Heart left ventricle (tissue), 16 donors: ENCODE measurements at places on chromosomes 3 and 15.

DNA sequence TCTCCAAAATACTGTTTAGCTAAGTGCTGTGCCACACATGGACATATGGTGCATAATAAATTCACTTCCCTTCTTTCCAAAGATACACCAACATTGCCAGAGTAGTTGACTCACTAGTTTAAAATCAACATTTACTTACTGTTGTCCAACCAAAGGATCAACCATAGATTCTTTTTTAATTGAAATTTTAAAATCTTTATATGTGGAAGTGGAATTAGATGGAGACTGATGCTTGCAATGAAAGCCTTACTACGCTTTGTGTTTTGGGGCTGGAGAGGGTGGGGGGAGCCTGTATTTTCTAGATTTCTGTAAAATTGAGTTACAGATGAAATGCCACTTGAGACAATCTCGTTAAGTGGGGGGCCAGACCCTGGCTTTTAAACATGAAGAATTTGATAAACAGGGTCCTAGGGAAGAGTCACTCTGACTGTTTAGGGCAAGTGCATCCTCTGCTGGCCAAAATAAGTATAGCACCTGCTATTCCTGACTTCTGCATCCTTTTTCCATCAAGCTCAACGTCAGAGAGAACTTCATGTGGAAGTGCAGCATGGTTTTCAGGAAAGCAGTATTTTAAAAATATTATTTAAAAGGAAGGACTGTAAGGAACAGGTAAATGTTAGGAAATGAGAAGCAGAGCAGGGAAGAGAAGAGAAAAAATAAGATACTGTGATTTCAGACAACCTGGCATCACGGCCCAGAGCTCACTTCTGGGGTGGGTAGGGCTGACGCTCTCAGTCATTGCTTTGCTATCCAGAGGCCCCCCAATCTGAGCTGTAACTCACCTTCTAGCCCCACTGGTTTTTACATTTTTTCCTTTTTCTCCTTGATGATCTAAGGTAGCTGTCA, 76.7 kb downstream of the BOC start:
- DNase-seq = no peak

- no peak for DNase-seq
These were observed 23.1 kb downstream of the SQOR start for GRCh38 chr15:45657764-45658545.

GRCh38 chr3:194268654-194269512, 82.2 kb downstream of the CPN2 start:
- DNase-seq = peak; percentile 28

DNA sequence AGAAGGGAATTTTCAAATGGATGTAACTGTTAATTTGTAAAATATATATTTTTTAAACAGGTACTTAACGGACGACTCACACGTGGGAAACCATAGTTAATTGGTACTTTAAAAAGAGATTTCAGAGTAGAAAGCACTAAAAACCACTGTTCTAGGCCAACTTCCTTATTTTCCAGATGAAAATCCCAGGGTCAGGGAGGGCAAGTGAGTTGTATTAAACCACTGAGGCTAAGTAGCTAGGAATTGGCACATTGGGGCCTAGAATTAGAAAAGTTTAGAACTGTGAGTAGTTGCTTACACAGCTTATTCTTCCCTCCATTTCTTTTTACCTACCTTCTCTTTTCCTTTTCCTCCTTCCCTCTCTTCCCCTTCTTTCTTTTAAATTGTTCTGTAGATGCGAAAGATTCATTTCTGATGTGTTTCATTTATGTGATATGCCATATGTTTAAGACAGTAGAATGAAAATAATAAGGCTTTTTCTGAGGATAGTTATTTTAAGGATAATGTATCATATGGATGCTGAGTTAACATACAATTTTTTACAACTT, 4.1 kb upstream of the UTS2B start:
- no peak for DNase-seq

- no peak for DNase-seq
These were observed 217.0 kb upstream of the ICE2 start for GRCh38 chr15:60695713-60696522.

GRCh38 chr3:65729555-65729954, 309.2 kb downstream of the MAGI1 start:
- DNase-seq = peak; percentile 26

DNA sequence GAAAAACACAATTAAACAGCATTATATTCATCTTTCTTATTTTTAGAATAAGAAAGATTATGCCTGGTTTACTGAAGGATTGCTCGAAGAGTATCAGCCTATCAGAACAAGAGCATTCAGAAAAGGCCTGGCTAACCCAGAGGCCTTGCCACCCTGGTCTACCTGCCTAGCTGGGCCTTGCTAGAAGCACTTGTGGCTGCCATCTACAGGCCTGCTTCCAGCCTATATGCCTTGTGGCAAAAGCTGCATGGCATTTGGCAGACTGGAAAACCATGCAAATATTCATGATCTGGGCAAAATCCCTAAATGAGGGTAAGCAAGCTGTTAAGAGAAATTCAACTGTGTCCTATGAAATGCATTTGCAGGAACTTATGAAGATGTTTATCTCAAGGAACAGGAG, 9.3 kb upstream of the ATP13A4 start:
- DNase-seq = no peak

GRCh38 chr15:77354063-77354462, 65.8 kb downstream of the PEAK1 start:
- DNase-seq = no peak

DNA sequence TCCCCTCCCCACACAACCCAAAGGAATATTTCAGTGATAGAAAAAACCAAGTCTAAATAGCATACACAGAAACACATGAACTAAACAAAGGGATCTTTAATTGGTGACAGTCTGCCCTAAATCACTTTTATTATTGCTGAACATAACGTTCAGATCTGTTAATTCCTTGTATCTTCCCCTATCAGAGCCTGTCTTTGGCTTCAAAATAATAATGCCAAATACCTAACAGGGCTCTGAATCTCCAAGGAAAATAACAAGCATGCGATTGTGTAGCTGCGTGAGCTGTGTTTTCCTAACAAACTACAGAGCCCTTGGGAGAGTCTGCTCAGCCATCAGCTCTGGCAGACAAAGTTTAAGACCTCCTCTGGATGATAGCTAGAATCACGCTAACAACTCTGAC, 1010.1 kb downstream of the ROBO1 start:
- no peak for DNase-seq

GRCh38 chr15:50500352-50500751, 46.1 kb downstream of the USP50 start:
- DNase-seq = no peak

GRCh38 chr15:79973456-79974195, 2.6 kb upstream of the BCL2A1 start:
- no peak for DNase-seq

GRCh38 chr3:46663591-46664135, 29.8 kb downstream of the ALS2CL start:
- peak; percentile 24 for DNase-seq
